ENCODE measurements at places on chromosomes 13 and 19.
A peak's percentile ranks its signal among the peaks of the same experiment; 100 is the strongest.

- no peak for DNase-seq
Observed at GRCh38 chr13:31437975-31438374, 238.2 kb downstream of the B3GLCT start.

- peak; percentile 81 for DNase-seq
Observed at GRCh38 chr19:14418856-14419105, 360 bp downstream of the DDX39A start.

DNA sequence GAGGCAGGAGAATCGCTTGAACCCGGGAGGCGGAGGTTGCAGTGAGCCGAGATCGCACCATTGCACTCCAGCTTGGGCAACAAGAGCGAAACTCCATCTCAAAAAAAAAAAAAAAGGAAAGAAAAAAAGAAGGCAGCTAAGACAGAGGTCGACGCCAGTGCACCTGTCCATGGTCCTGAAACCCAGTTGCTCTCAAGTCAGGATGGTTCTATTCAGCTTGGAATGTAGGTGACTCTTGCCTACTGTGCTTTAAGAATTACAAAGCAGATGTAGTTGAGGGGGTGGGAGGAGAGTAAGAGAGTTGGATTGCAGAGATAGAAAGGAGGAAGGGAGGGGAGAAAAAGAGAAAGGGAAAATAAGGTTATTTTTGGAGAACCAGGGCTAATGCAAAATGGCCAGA lies 18.7 kb downstream of the CACNG7 start:
- DNase-seq = no peak

GRCh38 chr13:32446773-32447465 lies 19.0 kb upstream of the N4BP2L1 start:
- no peak for DNase-seq

DNA sequence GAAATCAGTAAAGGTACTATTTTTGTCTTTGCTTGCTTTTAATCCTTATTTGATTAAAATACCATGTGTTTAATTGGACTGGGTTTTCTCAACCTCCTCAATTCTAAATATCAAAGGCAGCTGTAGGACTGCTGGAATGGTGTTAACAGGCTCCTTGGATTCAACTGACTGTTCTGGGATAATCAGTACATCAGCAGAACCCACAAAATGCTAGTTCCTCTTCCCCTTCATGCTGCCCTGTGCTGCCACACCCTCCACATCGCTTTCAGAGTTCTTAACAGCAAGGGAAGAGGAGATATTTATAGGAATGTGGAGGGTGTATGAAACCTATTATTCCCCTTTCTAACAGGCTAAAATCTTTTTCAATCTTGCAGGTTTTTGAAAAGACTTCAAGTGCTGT lies 82.4 kb downstream of the KCTD12 start:
- DNase-seq = no peak

- no peak for DNase-seq
Observed at GRCh38 chr13:102250448-102250847, 151.4 kb downstream of the FGF14 start.

DNA sequence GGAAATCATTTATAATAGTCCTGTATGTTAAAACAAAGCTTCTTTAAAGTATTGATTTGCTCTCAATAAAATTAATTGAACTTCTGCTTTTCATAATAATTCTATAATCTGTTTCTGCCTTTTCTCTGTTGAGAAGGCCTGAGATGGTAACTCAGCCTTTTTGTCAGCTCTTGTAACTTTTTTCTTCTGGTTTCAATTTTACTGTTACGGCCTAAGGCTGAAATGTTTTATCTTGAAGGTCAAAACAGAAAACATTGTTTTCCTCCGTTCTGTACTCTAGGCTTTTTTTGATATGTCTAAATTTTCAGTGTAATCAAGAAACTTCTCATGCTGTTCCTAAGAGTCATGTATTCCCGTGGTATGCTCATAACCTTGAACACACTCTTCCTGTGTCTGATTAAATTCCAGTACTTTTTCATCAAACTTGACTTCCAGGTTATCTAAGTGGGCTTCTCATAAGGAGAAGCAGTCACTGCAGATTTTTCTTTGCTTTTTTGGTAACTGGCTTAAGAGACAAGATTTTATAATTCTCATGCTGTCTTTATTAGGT lies 7.6 kb upstream of the NAXD start:
- DNase-seq = no peak

- peak; percentile 57 for DNase-seq
Observed at GRCh38 chr13:110874508-110874960, 40.3 kb downstream of the ANKRD10 start.

- DNase-seq = no peak
Observed at GRCh38 chr19:995051-995827, 5.0 kb upstream of the GRIN3B start.

GRCh38 chr13:107275945-107276614 lies 708.1 kb upstream of the ARGLU1 start:
- no peak for DNase-seq

- DNase-seq = no peak
Observed at GRCh38 chr19:3112375-3113099, 18.4 kb downstream of the GNA11 start.

GRCh38 chr19:39792999-39793546 lies 14.4 kb downstream of the LEUTX start:
- peak; percentile 67 for DNase-seq
